ENCODE measurements at places on chromosomes 11 and 22.
A peak's percentile ranks its signal among the peaks of the same experiment; 100 is the strongest.

- DNase-seq = no peak
These were observed 36.7 kb downstream of the FLRT1 start for GRCh38 chr11:64072403-64072802.

DNA sequence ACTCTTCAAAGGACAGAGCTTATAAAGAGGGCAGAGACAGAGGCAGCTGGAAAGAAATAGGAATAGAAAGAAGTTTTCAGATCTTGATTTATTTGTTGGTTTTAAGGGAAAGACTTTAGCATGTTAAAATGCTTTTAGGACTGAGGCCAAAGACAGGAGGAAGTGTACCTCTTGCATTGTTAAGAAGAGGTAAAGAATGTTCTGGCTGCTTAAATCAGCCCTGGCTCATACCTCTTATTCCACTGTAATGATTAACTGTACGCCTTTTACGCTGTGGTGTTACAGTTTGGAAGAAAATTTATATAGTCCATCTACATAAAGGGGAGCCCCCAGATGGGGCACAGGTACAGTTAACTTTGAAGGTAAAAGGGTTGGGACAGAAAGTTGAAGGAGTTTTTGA, 10.1 kb upstream of the MPZL2 start:
- no peak for DNase-seq

GRCh38 chr11:75576499-75576918, 14.5 kb downstream of the SERPINH1 start:
- DNase-seq = peak; percentile 63

DNA sequence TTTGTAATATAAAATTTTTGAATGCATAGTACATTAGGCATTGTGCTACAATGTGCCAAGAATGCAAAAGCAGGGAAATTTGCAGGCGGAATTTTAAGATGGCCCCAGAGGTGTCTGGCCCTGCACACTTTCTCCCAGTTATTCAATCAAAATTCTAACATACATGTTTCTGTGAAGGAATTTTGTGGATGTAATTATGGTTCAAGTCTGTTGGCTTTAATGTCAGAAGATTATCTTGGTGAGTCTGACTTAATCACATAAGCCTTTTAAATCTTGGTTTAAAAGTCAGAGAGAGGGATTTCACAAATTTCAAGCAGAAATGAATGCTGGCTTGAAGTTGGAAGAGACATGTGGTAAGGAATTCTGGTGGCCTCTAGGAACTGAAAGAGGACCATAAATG, 423.4 kb upstream of the CCDC179 start:
- DNase-seq = no peak

DNA sequence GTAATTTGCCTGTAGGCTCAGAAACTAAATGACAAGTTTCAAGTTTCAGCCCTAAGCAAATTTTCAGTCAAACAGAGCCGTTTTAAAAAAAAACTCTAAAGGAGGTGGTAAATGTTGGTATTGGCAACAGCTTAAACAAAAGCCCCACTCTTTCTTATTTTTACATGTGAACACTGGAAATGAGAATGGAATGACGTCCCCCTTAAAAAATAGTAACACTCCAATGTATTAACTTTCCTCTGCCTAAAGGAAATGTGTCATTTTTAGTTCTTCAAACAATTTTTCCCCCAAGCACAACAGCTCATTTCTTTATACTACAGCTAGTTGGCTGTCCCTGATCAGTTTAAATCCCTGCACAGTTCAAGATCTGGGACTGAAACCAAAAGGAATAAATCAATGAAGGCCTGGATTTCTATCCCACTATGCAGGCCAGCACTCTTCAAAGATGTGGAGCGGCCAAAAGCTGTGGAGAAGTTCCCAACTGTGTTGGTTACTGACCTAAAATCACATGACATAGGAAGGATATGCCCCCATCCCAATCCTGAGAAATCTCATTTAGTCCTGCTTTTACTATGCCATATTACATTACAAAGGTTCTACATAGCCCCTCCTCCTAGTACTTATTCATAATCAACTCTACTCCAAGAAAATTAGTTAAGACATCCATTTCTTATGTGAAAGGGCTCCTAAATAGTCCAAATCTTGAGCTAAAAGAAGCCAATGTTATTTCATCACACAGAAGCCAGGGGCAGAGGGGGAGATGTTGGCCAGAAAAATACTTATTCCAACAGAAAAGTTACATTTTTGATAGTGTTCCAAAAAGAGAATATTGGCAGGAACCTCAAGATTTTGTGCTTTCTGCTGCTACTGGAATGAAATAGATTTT, 95.9 kb downstream of the CADM1 start:
- no peak for DNase-seq

DNA sequence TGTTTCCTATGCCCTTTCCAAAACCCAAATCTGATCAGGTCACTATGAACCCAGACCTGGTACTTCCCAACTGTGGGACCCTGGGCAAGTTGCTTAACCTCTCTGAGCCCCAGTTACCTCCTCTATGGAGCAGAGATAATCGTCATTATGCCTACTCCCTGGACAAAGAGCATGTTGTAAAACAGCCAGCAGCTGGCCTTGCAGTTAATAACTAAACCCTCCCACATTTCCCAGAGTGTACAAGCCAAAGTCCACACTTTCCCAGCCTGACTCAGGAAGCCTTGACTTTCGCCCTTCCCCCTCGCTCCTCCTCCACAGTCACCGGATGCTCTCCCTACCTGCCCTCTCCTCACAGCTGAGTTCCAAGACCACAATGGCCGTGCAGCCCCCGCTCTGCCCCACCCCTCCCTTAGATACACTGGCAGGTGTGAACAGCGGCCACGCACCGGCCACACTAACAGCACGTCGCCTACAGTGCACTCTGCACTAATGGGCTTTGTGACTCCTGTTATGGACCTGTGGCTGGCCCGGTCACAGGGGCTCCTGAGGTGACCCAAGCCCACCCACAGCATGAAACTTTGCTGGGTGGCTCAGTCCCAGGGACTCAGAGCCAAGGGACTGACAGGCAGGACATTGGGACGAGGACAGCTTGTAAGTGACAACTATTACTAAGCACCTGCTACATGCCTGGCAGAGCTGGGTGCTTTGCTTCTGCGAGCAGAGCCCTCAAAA, 15.6 kb upstream of the MFNG start:
- DNase-seq = no peak

DNA sequence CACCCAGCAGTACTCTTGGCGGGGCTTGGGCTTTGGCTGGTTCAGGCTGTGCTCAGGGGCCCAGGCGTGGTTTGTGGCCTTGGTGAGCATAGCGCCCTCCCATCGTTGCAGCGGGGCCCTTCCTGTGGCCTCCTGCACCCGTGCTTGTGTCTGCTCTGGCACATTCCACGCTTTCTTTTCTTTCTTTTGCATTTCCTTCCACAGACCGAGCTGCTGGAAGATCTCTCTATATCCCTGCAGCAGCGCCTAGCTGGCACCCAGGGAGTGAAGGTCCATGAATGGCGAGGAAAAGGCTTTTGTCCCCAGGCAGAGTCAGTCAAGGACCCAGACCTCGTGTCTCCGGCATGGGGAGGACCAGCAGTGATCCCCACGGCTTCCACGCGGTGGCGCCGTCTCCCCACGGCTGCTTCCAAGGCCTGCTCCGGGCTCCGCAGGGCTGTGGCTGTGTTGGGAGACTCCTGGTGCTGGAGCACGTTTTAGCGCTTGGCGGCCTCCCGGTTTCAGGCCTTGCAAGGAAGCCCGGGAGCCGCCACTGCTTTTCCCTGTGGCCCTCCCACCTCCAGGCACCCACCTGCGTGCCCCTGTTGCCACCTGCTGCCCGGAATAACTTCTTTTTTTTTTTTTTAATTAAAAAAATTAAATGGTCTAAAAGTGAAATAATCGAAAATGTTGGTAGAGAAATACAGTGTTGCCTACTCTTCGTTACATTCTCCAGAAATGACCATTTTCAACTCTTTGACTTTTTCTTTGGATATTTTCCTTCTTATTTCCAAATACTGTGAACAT, 28.5 kb downstream of the GLB1L2 start:
- peak; percentile 74 for DNase-seq

GRCh38 chr22:42470366-42471082, 38.3 kb upstream of the NFAM1 start:
- DNase-seq = no peak

GRCh38 chr11:72224564-72225410, at the start of gene INPPL1:
INPPL1 (plus strand) TSS chr11:72224767; CDS start chr11:72224985, 218 bp downstream.
- no peak for DNase-seq

DNA sequence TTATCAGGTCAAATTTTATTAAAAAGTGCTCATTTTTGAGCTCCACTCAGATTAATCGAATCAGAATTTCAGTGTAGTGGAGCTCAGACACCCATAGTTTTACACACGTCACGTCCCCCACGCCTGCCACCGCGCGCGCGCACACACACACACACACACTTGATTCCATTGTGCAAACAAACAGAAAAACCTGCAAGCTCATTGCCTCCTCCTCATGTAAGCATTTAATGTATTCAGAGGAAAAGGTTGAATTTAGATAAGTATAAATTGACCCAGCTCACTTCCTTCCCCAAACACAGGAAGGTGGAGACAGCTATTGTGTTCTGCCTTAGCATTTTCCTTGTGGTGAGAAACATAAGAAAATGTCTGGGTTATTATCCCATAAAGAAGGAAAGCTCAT, 336.7 kb downstream of the LUZP2 start:
- DNase-seq = no peak

DNA sequence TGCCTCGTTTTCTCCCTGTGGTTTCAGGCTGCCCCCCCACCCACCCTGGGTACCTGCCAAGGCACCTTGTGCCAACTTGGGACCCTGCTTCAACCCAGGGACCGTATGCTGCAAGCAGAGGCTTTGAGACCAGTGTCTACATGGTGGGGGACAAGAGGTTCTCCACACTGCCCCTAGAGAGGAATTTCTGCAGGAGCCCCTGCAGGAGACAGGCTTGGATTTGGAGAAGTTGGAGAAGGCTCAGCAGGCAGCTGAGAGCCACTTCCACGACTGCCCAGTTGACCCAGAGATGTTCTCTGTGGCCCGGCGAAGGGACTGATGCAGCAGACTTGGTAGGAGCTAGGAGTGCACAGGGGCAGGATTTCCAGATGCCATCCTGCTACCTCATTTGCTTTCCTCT, 20.1 kb upstream of the NNMT start:
- DNase-seq = no peak

GRCh38 chr22:36763576-36763975, 12.3 kb downstream of the IFT27 start:
- no peak for DNase-seq

DNA sequence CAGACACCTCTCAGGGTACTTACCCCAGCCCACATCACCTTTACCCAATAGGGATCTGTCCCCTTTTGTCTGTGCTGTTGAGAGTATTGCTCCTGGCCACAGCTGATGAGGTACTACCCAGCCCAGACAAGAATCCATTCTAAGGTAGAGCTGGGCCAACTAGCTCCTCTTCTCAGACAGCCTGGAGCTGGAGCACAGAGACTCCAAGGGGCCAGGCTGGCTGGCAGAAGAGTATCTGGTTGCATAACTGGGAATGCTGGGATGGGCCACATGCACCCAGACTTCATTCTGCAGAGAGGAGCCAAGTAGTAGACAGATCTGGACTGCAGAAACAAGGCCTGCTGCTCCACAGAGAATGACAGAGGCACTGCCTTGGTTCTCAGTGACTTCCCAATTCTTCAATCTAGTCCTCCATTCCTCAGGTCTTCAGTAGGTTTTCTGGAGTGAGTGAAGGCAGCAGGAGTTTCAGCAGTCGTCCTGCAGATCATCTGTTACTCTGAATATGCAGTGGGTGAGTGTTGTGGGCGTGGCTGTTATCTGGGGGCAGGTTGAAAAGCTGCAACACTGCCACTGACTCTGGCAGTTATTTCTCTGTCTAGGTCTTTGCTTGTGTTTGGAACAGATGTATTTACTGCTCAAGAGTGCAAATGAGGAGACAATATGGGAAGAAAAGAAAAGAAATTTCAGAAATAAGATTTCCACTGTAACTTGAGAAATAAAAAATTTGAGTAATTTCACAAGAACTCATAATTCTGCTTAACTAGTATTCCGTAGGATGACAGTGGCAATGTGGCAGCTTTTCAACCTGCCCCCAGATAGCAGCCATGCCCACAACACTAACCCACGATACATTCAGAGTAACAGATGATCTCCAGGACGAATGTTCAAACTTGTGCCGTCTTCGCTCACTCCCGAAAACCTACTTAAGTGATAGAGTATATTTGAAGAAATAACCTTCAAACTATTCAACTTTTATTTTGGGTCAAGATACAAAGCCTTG, 34.9 kb downstream of the MAPK1 start:
- no peak for DNase-seq

GRCh38 chr11:86145439-86146156, 76.7 kb upstream of the PICALM start:
- no peak for DNase-seq

DNA sequence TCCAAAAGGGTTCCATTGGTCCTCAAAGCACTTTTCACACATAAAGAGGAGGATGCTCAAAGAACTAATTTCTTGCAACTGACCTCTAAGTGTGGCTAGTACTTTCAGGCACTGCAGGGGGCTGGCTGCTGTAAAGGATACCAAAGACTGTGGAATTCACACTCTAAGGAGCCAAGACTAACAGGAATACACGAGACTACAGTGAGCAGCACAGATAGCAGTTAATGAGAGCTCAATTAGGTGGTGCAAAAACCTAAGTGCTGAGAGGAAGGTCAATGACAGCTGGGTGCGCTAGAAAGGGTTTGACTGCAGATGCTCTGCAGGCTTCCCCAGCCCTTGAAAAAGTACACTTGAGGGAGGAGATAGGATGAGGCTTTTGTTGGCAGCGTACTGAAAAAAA, 124.3 kb upstream of the NTM start:
- DNase-seq = no peak

DNA sequence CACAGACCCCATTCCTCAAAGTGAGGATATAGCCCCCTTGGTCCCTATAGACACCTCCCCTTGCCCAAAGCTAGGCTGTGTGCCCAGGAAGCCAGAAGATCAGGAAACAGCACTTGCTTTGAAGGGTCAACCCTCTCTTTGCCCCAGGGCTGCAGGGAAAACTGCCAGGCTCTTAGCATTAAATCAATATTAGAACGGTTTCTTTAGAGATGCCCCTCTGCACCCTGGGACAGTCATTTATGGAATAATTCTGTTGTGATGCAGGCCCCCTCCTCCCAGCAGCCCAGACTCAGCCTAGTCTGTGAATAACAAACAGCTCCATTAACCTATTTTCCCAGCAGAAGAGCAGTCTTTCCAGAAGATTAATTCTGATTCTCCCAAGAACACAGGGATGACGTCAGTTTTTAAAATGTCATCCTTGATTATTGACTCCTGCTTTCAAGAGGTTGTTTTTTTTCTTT, 11.6 kb upstream of the CAPN5 start:
- no peak for DNase-seq

- no peak for DNase-seq
These were observed 13.4 kb upstream of the GLYAT start for GRCh38 chr11:58744988-58745704.

GRCh38 chr22:30028731-30029130, 51.5 kb upstream of the HORMAD2 start:
- DNase-seq = no peak

DNA sequence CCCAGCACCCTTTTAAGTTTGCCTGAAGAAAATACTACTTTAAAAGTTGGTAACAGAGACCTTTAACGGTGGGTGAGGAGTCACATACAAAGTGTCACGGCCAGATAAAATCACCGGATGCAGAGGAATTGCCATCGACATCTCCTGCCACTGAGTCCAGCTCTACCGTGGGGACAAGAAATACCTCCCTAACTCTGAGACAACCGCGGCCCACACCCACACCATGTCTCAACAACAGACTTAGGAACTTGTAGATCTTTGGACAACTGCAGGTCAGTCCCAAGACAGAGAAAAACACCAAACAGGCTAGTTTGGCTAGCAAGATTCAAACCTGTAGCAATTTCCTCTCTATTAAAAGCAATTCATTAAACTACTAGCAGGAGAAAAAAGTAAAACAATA, 669 bp downstream of the ETS1 start:
- no peak for DNase-seq
